ENCODE measurements at places on chromosomes 12 and 14. TPM values are rescaled to one million over a fixed set of nuclear protein-coding genes. Genes with fewer than 3 reads are reported as not detected.

The EEA1 gene
- 6.9 TPM for total RNA-seq

The KLRC3 gene
- 5.2 TPM for total RNA-seq

The CRADD gene
- total RNA-seq = 5.7 TPM

The IFT81 gene
- total RNA-seq = 0.25 TPM

The TAS2R7 gene
- total RNA-seq = not detected

The ZCCHC8 gene
- 55.6 TPM for total RNA-seq

The PTPRO gene
- 1.00 TPM for total RNA-seq

The ZDHHC22 gene
- not detected for total RNA-seq

The PLEKHD1 gene
- total RNA-seq = 0.46 TPM

The PROX2 gene
- 0.43 TPM for total RNA-seq

The DPPA3 gene
- not detected for total RNA-seq

The ZNF26 gene
- total RNA-seq = 44.8 TPM

The PTGER2 gene
- 3.5 TPM for total RNA-seq

The PMCH gene
- total RNA-seq = not detected

The LYZ gene
- 4.3 TPM for total RNA-seq

The LHX5 gene
- not detected for total RNA-seq

The BTBD6 gene
- 34.4 TPM for total RNA-seq

The KRT8 gene
- total RNA-seq = 0.57 TPM

The AP1G2 gene
- total RNA-seq = 160 TPM

The BICDL1 gene
- 154 TPM for total RNA-seq

The PTPRR gene
- total RNA-seq = not detected

The AMHR2 gene
- not detected for total RNA-seq

The SNRPF gene
- 49.2 TPM for total RNA-seq

The GAS2L3 gene
- not detected for total RNA-seq

The KRT79 gene
- total RNA-seq = not detected

The RIN3 gene
- 82.4 TPM for total RNA-seq

The FAIM2 gene
- total RNA-seq = not detected

The KRT85 gene
- total RNA-seq = not detected

The NUP107 gene
- 40.1 TPM for total RNA-seq

The GDF3 gene
- total RNA-seq = not detected

The ADCY6 gene
- not detected for total RNA-seq
